HTR-8/SVneo (cell line): ENCODE measurements at places on chromosomes 11 and 22.
A peak's percentile ranks its signal among the peaks of the same experiment; 100 is the strongest.

DNA sequence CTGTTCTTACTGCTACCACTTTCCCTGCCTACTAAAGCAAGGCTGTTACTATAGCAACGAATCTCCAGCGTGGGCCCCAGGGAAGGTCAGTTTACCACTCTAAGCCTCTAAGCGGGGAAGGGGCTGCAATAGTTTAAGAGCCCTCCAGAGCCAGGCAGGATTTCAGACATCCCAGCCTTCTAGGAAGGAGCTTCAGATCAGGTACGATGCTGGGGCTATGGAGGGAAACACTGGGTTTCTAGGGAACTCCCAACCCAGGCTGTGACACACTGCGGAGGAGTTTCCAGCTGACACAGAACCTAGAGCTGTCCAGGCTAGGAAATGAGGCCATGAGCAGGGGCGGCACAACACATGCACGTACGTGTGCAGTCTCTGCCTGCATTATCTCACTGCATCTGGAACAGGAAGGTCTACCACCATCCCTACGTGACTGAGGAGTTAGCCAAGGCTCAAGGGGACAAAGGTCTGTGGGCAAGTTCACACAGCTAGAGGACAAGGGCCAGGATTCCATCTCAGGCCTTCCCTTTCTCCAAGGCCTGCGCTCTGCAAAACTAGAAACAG lies 20.4 kb downstream of the HPS4 start:
- DNase-seq, result no peak

- no peak for DNase-seq
Observed at GRCh38 chr11:19721176-19721575, 8.5 kb downstream of the NAV2 start.

GRCh38 chr11:112173152-112173551 lies 2.2 kb upstream of the BCO2 start:
- no peak for DNase-seq

DNA sequence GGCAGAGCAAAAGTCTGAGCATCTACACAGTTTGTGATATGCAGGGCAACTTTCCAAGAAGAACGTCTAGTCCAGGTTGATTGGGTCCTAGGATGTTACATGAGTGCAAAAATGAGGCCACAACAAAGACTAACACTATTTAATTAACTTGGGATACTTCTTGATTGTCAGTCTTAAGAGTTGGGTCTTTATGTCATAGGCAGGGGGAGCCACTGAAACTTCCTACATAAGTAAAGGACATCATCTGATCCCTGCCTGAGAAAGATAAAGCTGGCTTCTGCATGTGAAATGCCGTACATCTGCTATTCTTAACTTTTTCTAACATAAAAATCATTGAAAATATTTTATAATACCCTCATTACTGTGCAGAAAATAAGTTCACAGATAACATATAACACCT lies 525.5 kb downstream of the NTM start:
- DNase-seq, result no peak

GRCh38 chr11:8102965-8103364 lies 22.0 kb downstream of the TUB start:
- DNase-seq, result no peak

GRCh38 chr11:115710426-115710825 lies 206.2 kb upstream of the CADM1 start:
- DNase-seq, result no peak

GRCh38 chr11:132862933-132863332 lies 669.4 kb downstream of the OPCML start:
- DNase-seq, result no peak

- DNase-seq, result no peak
Observed at GRCh38 chr22:43173976-43174720, 12.8 kb downstream of the TTLL12 start.

DNA sequence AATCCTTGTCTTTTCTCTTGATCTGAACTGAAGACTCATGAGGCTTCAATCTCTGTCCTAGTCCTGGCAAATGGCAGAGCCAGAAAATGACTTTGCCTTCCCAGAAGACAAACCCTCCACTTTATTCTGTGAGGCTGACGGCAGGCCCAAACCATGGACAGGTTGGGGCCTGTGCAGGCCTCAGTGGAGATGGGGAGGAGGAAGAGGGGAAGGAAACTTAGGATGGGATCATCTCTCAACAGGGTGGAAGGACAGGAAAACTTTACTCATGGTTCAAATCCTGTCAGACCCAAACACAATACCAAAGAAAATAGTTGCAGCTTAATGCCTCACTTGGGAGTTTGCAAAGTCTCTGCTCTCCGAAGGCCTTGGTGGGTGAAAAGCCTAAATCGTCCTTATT lies 9.8 kb downstream of the RPL27A start:
- DNase-seq, result no peak

DNA sequence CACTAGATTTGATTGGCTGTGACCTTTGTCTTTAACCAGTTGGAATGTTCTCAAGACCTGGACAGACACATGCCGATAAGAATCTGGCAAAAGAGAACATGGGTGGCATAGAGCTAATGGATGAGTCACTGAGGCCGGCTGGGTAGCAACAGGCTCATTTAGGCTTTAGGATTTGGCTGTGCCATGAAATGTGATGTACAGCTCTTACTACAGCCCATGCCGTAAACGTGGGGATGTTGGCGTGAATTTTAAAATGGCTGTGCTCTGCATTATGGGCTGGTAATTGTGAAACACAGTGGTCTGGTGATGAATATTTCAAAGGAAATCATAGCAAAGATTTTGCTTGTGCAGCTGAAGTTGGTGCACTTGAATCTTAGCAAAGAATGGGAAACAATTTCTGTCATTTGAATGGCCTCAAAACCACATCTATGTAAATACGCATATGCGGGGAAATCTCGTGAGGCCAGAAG lies 332.4 kb downstream of the TBC1D22A start:
- no peak for DNase-seq

- DNase-seq, result peak; percentile 64
Observed at GRCh38 chr11:112355726-112356125, 95.1 kb upstream of the PLET1 start.

- no peak for DNase-seq
Observed at GRCh38 chr11:131066551-131066950, 150.3 kb upstream of the SNX19 start.

GRCh38 chr22:22155146-22155545 lies 89.4 kb upstream of the VPREB1 start:
- DNase-seq, result no peak

DNA sequence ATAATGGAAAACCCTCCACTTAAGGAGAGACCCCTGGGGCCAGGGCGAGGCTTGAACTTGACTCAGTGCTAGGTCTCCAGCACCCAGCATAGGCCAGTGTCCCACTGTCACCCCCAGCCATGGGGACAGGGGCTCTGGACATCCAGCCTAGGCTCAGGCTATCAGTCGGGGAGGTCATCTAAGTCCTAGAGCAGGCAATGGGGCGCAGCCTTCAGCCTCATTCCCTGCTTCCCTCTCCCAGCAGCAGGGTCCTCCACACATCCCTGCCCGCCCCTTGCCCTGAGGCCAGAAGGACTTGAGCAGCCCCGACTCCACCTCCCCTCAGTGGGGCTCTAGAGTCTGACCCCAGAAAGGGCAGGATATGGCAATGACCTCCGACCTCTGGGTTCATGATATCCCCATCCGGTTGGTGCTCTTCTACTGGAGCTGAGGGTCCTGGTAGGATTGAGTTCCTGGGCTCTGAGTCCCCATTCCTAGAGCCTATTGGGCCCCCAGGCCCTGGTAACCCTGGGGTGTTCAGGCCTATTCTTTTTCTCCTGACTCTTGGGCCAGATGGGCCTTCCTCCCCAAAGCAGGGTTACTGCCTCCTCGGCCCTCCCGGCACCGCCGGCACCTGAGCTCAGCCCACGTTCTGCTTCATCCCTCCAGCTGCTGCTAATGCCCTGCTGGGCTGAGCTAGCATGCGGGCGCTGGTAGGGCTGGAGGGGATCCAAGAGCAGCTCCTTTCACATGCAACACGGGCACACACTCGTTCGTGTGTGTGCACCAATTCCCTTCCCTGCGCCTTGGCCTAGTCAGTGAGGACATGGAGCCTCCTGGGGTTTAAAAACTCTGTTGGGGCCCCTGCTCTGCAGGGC lies 4.4 kb downstream of the CST6 start:
- DNase-seq, result no peak

DNA sequence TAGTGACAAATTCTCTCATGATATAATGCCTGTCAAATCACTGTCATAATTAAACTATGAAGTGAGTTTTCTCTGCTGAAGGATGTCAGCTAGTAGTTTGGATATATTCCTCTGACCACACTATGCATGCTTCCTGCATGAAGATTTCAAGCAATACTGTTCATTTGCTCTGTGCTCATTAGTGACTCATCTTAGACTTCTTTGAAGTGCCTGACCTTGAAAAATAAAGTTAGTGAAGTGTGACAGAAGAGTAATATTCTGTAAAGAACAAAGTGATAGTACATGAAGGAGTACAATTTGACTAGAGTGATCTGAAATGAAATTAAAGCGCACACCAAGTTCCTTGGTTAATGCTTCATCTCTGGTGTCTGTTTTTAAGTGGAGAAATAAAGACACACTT lies 629.5 kb upstream of the ANO3 start:
- no peak for DNase-seq

DNA sequence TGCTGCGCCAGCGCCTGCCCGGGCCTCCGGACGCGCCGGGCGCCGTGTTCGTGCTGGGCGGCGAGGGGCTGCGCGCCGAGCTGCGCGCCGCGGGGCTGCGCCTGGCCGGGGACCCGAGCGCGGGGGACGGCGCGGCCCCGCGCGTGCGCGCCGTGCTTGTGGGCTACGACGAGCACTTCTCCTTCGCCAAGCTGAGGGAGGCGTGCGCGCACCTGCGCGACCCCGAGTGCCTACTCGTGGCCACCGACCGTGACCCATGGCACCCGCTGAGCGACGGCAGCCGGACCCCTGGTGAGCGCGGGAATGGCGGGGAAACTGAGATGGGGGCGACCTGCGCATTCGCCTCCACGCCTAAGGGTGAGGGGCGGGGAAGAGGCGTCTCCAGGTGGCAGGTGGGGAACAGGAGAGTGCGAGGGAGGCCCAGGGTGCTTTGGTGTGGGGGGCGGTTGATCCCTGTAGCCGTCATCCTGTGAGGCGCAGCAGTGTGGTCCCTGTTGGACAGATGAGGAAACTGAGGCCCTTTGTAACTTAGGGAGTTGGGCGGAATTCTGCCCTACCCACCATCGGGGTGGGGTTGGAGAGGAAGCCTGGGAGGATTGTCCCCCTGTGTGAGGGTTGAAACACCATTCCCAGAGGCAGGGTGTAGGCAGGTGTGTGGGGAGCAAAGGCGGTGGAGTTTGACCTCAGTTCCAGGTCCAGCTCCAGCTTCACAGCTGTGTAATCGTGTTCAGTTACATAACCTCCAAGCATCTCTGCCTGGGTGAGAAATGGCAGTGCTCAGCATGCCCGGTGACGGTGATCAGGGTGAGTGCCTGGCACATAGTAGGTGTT lies 758 bp downstream of the PDXP start:
- no peak for DNase-seq

DNA sequence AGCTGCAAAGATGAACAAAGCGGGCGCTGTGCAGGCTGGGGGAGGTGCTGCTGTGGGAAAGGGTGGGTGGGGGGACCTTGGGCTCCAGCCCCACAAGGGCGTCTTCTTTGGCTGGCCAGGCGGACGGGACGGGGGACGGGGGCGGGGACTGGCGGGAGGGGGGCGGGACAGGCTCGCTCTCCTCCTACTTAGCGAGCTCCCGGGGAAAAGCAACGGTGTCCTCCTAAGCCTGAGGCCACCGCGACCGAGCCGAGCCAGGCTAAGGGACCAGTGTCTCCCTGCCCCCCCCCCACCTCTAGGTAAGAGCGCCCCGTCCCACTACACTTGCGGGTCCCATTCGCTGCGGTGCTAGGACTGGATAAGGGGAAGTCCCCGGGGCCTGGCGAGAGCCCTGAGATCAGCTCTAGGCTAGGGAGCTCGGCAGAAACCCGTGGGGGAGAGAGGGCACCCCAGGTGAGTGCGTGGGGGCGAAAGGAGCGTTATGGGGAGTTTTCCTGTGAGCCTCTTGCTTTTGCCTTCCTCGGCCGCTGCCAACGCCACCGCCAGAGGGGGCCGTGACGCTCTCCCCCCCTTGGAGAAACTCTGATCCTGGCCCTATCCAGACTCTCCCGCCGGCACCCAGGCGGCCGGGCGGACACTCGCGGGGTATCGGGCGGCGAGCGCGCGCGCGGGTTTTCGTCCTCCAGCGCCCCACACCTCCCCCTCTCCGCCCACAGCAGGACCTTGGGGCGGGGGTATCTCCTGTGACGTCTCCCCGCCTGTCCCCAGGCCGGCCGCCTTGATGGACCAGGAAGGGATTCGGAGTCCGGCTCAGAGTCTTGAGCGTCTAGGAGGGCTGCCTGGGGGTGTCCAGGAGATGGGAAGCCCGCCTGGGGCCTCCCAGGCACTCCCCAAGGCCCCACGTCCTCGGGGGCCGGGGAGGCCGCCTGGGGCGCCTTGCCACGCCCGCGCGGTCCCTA lies at the start of gene PHLDB1:
Gene PHLDB1 (plus strand): TSS at position 215 of the 959 bp plus-strand sequence. CDS start 6,222 bp downstream, outside the sequence.
- peak; percentile 74 for DNase-seq

- DNase-seq, result no peak
Observed at GRCh38 chr11:79087961-79088318, 352.9 kb downstream of the TENM4 start.

DNA sequence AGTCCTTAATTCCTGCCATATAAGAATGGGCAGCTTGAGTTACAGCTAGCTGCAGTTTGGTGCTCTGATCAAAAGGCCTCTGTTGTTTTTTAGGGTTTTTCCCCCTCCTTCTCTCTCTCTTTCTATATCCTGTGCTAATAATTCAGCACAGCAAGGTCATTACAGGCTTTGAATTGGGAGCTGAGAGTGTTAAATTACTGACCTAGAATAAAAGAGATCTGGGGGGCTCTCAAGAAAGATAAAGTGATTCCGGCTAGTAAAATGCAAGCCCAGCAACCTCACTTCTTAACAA lies 84.9 kb downstream of the CSTPP1 start:
- no peak for DNase-seq

GRCh38 chr11:133793271-133794035 lies 51.9 kb downstream of the SPATA19 start:
- DNase-seq, result no peak

GRCh38 chr22:49768951-49769690 lies 58.6 kb downstream of the BRD1 start:
- DNase-seq, result no peak

DNA sequence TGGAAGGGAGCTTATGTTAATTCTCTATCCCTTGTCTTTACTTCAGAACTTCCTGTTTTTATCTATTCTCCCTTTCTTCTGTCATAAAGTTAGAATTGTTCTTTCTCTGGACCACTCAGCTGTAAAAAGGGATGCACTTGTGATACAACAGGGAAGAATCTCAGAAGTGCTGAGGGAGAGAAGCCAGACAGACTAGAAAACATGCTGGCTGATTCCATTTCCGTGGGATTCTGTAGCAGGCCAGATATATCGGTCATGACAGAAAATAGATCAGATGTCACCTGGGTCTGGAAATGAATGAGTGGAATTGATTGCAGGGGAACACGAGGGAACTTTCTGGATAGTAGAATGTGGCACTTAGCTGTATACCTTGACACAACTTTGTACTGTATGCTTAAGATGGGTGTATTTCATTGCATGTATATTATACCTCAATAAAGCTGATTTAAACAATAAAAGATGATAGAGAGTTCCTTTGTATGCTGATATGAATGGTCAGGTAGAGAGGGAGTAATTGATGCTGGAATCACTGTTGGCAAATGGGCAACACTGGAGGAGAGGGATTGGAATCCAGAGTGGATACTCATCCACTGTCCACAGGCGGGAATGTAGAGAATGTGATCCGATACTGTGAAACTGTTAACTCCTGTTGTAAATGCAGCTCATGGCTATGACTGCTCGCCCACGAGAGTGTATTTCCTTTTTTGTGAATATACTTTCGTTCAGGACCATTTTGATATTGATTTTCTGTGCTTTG lies 59.6 kb downstream of the ATXN10 start:
- DNase-seq, result peak; percentile 57

- DNase-seq, result no peak
Observed at GRCh38 chr11:25910086-25910485, 421.8 kb upstream of the ANO3 start.

- no peak for DNase-seq
Observed at GRCh38 chr11:12668166-12668565, 6.1 kb upstream of the TEAD1 start.
